Kidney (tissue), 22 donors: ENCODE measurements at places on chromosomes 6 and 20. TPM values are rescaled to one million over a fixed set of nuclear protein-coding genes. Genes with fewer than 3 reads are reported as not detected.

ELOVL4 gene
- 0.38 TPM for total RNA-seq

- DNase-seq, result no peak
These were observed 11.3 kb upstream of the SRSF6 start for GRCh38 chr20:43446361-43446879.

DNA sequence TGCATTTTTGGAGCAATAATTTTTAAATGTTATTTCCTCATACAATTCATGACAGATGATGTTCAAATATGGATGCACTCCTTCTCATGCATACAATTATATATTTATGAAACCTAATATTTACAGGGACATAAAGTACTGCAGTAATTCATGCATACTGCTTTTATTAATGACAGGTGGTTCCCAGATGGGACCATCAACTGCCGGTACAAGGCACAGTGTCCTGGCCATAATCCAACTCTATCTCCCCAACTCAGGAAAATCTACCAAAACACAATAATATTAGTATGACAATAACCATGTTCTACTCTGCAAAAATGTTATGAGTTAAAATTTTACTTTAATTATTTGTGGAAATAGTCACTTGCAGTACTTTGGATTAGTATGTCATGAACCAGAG, 77.8 kb downstream of the VIP start:
- DNase-seq, result no peak

DNA sequence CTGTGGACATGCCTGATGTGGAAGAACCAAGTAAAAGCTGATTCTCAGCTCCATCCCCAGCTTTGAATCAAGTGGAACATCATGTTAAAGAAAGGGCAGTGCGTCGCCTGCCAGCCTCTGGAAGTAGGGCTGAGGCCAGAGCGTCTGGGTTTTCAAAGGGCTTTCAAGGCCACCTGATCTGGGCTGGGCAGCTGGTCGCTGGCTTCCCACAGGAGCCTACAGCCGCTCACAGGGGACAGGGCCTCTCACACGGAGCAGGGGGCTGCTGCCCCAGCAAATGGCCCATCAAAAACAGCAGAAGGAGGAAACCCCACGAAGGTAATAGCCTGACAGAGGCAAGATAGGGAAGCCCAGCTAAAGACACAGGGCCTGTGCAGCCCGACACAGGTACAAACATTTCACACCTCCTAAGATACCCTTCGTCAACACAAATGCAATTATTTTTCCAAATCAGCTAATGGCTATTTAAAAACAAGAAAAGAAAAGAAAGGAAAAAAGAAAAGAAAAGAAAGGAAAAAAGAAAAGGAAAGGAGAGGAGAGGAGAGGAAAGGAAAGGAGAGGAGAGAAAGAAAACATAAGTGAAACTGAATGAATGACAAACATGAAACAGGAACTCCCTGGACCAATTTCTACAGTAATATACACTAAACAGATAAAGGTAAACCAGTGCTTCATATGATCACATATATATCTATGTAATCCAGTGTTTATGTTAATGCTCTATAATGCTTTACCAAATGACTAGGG, 24.8 kb downstream of the RRBP1 start:
- DNase-seq, result no peak

DNA sequence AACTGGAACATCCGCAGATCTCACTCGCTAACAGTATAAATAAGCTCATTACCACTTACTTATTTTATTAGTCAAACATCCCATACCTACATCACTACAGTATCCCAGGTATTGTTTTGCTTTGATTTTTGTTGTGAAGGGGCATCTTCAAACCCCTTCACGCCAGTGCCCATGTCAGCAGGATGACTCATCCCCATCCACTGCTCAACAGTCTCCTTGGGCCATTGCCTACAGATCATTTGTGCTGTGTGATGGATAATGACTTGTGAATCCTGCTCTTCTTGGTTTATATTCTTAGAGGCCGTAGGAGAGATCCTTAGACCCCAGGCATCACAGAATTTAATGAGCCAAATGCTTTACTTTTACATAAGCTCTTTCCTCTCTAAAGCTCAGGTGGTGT, 8.5 kb upstream of the SIRT5 start:
- DNase-seq, result no peak

- DNase-seq, result no peak
These were observed 181.9 kb upstream of the CCN2 start for GRCh38 chr6:132132924-132133639.

DNA sequence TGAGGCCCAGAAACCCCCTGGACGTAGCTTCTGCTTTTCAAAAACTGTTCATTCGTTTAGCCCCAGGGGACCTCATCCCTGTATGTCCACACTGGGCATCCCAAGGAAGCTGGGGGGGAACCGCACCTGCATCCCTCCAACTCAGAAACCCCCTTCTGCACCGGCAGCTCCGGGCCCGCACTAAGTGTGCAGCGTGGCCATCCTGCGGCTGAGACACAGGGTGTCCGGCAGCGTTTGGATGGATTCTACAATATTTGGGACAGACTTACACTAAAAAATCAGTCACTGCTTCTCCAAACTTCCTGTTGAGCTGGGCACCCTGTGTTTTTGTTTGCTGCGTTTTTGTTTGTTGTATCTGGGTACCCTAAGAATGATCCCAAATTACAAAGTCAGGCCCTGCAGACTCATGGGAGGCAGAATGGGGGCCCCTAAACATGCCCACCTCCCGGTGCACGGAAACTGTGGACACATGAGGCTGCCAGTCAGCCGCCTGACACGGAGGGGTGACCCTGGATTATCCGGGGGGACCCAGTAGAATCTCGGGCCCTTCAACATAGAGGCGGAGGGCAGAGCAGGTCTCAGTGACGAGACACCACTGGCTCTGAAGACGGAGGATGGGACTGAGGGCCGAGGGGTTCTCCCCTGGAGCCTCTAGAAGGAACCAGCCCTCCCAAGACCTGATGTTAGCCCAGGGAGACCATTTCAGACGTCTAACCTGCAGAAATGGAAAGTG, 88.2 kb upstream of the BHLHE23 start:
- DNase-seq, result peak; percentile 52
